ENCODE measurements at places on chromosomes 1 and 21.

DNA sequence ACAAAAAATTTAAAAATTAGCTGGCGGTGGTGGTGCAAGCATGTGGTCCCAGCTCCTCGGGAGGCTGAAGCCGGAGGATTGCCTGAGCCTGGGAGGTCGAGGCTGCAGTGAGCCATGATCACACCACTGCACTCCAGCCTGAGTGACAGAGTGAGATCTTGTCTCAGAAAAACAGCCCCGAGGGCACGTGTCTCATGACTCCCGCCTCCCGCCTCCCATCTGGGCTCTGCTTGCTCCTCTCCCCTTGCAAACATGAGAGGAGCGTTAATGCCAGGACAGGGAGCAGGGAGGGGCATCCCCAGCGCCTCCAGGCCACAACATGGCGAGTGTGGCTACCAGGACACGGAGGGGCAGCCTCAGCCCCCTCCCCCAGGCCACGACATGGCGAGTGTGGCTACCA, 28.3 kb downstream of the FAAP20 start:
- no peak for DNase-seq

DNA sequence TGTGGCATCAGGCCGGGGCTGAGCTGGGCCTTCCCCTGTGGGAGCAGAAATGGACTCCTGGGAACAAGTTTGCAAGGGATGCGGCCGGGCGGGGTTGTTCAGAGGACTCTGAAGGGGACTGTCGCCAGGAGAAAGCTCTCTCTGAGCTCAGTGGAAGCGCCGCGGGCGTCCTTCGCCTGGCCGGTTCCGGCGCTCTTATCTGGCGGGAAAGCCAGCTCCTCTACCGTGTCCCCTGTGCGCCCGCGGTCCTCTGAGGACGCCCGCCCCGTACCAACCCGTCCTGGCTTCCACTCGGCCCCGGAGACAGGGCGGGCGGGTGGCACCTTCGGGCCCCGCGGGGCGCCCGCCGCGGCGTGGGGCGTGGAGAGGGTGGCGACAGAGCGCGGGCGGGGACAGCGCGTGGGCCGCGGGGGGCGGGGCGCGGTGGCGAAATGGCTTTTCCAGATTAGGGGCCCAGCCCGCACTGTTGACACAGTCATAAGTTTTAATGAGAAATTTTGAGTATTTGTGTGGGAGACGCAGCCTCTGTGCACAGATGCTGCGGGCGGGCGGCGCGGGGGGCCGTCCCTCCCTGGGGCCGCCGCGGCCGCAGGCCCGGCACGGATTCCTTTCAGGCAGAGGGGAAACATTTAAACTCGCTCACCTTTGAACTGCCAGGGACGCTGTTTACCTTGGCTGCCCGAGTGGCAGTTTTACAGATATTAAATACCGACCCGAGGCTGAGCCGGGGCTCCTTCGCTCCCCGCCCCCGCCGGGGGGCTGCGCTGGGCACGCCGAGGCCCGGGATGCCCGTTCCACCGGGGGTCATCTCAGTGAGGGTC, 70.2 kb downstream of the FOXD2 start:
- DNase-seq, result no peak

DNA sequence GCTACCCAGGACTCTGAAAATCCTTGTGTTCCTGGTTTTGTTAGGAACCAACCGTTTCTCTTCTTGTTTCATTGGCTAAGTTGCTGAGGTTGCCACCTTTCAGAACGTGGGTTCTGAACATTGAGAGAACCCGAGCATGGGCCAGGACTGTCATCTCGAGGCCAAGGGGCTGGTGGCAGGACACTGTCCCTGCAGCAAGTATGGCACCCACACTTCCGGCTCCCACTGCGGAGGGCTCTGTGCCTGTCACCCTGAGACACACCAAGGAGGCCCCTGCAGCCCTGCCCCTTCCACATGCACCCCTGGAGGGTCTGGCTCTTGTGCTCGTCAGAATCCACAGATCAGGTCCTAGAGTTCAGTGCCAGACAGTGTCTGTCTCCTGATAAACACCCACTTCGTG, 39.1 kb upstream of the LRRC3 start:
- DNase-seq, result no peak

- DNase-seq, result no peak
Observed at GRCh38 chr1:63064135-63064534, 258.2 kb upstream of the FOXD3 start.

DNA sequence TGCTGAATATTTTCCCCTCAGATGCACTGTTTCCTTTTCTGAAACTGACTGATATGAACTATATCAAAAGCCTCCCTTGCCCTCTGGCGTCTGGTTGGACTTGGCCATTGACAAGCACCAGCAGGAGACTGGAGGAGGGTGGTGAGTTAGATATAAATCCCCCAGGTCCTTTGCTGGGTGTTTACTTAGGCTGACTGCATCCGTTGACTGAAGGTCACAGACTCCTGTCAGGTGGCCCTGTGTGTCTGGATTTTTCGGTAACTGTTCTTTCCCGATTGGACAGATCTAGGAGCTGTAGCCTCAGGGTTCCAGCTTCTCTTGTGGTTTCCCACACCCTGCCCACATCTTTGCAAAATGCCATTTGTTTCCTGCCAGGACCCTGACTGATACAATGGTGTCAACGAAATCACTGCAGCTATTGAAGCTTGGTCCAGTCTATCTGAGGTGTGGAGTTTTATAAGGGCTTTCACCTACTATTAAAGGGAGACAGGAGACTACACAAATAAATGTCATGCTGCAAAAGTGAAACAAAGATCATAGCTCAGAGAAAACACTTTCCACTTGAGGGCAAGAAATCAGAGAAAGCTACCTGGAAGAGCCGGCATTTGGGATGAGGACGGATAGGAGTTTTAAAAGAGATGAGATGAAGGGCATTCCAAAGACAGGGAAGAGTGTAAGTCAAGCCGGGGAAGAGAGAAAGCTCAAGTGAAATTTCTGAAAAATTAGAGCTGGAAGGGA, 1.5 kb upstream of the MAGI3 start:
- no peak for DNase-seq

- no peak for DNase-seq
Observed at GRCh38 chr1:93576346-93576745, 105.3 kb downstream of the BCAR3 start.

DNA sequence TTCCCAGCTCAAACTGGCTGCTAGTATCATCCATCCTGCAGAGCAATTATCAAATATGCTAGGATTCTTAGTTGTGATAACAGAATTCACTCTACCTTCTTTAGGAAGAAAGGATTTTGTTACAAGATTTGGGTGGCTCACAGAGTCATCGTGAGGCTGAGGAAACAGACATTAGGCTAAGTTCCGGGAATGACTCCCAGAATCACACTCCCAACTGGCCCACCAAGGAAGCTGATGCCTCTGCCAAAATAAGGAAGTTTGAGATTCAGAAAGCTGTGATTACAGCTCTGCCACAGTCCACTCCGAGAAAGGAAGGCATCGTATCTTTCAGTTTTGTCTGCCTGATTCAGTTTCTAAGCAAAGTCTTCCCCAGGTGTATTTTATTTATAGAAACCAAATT, 50.6 kb upstream of the LYPLAL1 start:
- DNase-seq, result no peak

DNA sequence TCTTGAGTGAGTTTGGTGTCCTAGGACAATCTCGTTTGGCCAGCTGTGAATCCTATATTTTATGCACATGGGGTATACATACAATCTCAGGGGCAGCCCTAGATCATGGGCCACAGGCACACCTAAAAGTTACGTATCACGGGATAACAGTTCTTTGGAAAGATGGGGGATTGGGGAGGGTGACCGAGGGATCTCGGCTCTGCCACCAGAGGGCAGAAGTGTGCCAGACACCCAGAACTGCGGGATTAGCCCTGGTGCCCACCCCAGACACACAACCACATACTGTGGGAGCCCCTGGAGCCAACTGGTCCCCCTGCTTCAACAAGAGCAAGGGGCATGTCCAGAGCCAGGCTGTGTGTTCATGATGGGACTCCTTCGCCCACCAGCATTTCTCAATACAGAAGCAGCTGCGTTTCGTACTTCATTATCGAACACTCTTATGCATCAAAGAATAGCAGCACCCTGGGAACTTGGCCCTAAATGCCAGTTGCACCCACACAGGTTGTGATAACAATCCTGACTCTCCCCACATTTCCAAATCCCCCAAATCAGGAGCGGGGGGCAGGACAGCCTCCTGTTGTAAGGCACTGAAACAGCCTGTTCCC, 37.4 kb downstream of the TMCO4 start:
- no peak for DNase-seq

DNA sequence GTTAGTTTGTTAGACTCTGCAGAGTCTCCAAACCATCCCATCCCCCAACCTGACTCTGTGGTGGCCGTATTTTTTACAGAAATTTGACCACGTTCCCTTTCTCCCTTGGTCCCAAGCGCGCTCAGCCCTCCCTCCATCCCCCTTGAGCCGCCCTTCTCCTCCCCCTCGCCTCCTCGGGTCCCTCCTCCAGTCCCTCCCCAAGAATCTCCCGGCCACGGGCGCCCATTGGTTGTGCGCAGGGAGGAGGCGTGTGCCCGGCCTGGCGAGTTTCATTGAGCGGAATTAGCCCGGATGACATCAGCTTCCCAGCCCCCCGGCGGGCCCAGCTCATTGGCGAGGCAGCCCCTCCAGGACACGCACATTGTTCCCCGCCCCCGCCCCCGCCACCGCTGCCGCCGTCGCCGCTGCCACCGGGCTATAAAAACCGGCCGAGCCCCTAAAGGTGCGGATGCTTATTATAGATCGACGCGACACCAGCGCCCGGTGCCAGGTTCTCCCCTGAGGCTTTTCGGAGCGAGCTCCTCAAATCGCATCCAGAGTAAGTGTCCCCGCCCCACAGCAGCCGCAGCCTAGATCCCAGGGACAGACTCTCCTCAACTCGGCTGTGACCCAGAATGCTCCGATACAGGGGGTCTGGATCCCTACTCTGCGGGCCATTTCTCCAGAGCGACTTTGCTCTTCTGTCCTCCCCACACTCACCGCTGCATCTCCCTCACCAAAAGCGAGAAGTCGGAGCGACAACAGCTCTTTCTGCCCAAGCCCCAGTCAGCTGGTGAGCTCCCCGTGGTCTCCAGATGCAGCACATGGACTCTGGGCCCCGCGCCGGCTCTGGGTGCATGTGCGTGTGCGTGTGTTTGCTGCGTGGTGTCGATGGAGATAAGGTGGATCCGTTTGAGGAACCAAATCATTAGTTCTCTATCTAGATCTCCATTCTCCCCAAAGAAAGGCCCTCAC, at the start of gene OLIG2:
OLIG2 (plus strand) TSS at position 447 of the 954 bp plus-strand sequence. CDS start 928 bp downstream, outside the sequence.
- peak; percentile 74 for DNase-seq

DNA sequence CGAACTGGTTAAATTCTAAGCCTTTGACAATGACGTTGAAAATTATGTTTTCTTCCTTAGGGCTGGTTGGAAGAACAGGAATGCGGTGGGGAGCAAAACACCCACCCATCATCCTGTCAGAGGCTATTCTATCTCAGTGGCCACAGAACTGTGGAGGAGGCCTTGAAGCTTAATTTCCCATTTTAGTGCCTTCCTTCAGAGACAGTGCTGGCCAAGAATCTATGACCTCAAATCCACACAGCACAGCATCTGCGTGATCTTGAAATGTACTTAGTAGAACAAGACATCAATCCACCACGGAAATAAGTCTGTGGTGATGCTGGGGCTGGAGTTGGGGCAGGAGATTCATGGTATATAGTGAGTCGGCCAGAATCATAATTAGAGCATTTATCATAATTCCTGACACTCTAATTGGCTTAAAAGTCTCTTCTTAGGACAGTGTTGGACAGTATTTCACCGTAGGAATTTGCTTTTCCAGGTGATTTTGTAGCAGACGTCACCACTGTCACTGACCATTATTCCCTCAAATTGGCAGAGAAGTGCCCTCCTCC, 113.1 kb downstream of the KCNJ6 start:
- DNase-seq, result no peak

DNA sequence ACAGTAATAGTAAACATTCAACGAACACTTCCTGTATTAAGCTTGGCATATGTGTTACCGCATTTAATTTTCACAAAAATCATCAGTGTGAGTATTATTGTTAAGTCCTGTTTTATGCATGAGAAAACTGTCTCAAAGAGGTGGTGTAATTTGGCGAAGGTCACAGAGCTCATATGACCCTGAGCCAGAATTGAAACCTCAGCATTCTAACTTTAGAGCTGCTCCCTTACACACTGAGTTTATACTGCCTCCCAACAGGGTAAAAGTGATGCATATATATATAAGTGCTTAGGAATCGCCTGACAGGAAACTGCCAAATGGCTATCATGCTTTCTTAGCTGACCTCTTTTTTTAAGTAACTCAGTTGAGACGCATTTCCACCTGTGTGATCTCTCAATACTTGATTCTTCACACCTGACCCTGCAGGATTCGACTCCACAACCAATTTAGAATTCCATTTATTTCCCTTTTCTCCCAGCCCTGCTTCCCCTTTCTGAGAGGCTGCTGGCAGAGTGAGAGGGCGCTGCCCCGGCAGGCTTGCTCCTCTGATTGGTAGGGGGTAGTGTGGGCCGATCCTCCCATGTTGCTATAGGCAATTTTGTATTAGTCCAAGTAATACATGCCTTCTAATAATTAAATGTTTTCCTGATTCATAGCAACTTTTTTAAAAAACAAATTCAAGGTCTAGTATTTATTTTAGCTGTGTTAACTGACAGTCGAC, 40.5 kb downstream of the ZBTB40 start:
- DNase-seq, result no peak

GRCh38 chr1:156571261-156571852, 1.0 kb downstream of the IQGAP3 start:
- no peak for DNase-seq

- DNase-seq, result peak; percentile 20
Observed at GRCh38 chr21:14864211-14865021, 200.4 kb downstream of the NRIP1 start.

DNA sequence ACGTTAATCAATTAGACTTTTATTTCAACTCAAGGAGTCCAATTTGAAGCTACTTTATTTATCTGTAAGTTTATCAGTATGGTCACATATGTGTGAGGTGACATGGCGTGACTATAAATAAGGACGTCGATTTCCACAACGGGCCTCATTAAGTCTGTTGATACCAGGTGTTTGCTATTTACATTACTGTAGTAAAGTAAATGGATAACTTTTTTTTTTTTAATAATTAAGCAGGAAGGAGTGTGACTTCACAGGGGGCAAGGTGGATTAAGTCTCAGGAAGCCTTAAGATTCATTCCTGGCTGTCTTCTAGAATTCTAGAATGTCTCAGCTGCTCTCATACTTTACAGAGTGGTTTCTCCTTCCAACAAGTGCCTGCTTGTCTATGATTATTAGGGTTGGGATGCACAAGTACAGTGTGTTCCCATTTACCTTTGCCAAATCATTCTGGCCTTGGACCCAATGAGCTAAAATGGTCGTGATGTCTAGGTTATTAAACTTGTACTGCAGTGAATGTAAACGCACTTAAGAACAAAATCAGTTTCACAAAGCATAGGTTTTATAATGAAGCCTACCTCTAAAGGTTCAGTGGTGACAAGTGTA, 15.5 kb downstream of the MAP3K7CL start:
- DNase-seq, result no peak

GRCh38 chr21:36799869-36800268, 101.0 kb downstream of the SIM2 start:
- no peak for DNase-seq

DNA sequence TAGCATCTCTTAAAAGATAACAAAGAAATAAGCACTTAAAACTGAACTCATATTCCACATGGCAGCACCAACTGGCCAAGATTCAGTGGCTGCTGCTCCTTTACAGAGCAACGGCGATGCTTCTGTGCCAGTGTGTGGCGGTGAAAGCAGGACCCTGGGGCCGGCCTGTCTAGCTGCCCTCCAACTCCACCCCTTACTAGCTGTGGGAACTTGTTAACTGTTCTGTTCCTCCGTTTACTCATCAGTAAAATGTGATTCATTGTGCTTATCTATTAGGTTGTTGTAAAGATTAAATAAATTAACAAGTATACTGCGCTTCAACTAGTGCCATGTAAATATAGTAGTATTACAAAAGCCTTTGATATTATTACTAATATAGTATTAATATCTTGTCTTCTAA, 133.2 kb downstream of the GDAP2 start:
- no peak for DNase-seq

GRCh38 chr21:21682172-21682571, 684.0 kb downstream of the NCAM2 start:
- no peak for DNase-seq
